Activated CD4-positive, alpha-beta T cell treated with anti-CD3 and anti-CD28 coated beads for 36 hours (primary cell): ENCODE measurements at places on chromosomes 2 and 18. TPM values are rescaled to one million over a fixed set of nuclear protein-coding genes. Genes with fewer than 3 reads are reported as not detected.

DNA sequence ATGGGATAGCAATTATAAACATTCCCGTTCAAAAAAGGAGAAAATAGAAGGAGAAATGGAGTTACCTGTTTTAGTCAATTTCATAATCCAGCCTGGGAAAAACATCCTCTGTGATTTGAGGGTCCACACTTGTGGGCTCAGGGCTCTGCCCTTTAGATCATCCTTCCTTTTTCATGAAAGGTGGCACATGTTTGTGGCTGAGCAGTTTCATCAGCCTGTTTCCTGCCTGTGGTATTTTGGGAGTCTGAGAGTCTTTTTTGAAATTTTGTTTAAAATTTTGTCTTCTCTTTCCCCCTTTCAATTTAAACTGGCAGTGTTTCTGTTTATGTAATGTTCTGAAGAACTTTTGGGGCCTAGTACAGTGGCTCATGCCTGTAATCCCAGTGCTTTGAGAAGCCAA, 84.0 kb downstream of the KIAA1328 start:
- H3K36me3 ChIP-seq, result peaks cover 25% of the 10 kb centered on the region
- peak overlapping the region; percentile 48 for H3K27ac ChIP-seq
- no peak for DNase-seq
- H3K4me3 ChIP-seq, result no peak overlapping the region
- peaks cover 15% of the 10 kb centered on the region for H3K4me1 ChIP-seq
- H3K27me3 ChIP-seq, result no peaks in the 10 kb centered on the region

The OSBPL6 gene
- total RNA-seq, result 3.3 TPM

DNA sequence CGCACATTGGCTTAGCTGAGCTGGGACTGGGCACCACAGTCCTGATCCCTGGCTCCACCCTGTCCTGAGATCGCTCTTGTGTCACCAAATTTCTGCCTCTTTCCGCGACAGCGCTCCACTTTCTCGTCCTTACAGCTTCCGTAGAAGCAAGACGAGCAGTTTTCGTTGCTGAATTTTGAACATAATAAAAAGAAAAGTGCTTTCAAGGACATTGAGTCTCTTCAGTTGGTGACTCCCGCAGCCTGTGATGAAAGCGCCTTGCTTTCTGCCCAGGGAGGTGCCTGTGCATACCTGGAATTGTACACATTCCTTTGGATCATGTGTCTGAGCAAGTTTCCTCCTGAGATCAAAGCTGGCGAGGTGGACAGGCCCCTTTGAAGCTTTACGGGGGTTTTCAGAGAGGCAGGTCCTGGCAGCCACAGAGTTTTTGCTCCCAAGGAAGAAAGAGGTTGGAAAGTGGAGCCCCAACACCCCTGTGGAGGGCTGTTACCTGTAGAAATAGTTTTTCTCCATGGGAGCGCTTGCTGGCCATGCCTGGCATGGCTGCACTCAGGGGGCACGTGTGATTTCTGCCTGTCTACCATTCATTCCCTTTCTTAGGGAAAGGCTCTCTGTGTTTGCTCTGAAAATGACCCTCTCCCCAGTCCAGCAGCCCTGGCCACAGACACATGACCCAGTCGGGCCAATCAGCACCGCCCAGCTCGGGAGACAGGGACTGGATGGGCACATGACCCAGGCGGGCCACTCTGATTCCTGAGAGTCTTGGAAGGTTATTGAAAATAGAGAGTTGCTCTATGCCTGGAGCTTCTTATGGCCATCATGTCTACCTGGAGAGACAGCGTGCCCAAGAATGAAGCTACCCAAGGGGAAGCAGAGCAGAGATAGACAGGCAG, 115.6 kb upstream of the OTOS start:
- H3K4me1 ChIP-seq, result no peaks in the 10 kb centered on the region
- no peak for DNase-seq
- H3K27ac ChIP-seq, result no peak overlapping the region
- H3K4me3 ChIP-seq, result no peak overlapping the region

The SOCS6 gene
- 1.7 TPM for total RNA-seq

GRCh38 chr2:220006152-220006621, 378.8 kb downstream of the SLC4A3 start:
- no peak overlapping the region for H3K4me3 ChIP-seq
- peaks cover 7% of the 10 kb centered on the region for H3K27me3 ChIP-seq
- H3K4me1 ChIP-seq, result no peaks in the 10 kb centered on the region
- H3K27ac ChIP-seq, result no peak overlapping the region
- no peaks in the 10 kb centered on the region for H3K36me3 ChIP-seq
- no peak for DNase-seq

The GALNT13 gene
- total RNA-seq, result not detected

DNA sequence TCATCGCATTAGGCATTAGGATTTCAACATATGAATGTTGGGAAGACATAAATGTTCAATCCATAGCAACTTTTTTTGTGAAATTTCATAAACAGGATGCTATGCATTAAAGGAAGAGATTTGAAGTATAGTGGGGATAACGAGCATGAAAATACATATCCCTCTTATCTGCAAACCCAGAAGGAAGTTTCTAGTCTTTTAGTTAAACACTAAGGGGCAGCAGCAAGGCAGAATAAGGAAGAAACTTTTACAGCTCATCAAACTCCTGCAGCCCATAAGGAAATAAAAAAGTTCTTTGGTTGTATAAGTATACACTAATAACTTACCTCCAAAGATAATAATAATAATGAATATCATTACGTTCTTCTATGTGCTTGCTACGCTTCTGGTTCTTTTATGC, 81.5 kb downstream of the CD226 start:
- no peaks in the 10 kb centered on the region for H3K27me3 ChIP-seq
- H3K36me3 ChIP-seq, result peaks cover 52% of the 10 kb centered on the region
- no peak for DNase-seq
- peaks cover 12% of the 10 kb centered on the region for H3K4me1 ChIP-seq
- no peak overlapping the region for H3K27ac ChIP-seq

DNA sequence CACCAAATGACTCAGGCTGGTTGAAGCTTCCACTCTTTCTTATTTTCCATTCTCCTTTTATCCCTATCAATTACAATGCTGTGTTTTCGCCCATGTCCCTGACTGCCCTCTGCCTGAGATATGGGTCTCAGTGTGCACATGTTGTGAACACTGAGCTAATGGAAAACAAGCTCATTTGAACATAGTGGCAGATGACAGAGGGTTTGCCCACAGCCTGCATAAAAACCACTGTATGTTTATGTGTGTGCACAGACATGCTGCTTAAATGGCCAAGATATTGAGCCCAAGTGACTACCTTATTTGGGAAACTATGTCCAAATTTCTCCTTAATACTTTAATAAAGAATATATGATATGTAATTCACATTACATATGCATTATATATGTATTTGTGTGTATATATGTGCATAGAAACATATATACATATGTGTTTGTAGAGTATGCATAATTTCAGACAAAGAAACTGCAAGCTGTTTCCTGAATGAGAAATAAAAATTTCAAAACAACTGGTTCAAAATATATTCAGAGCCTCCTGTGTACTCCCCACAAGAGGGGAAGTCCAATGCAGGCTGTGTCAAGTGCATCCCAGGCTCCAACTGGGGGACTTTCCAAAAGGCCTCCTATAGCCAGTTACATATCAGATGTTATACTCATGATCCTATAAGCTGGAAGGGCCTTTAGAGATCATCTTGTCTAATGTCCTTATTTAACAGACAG, 92.7 kb upstream of the CD302 start:
- peaks cover 57% of the 10 kb centered on the region for H3K4me1 ChIP-seq
- H3K4me3 ChIP-seq, result no peak overlapping the region
- DNase-seq, result peak; percentile 52
- H3K27ac ChIP-seq, result peak overlapping the region; percentile 85
- H3K36me3 ChIP-seq, result peaks cover 63% of the 10 kb centered on the region
- H3K27me3 ChIP-seq, result no peaks in the 10 kb centered on the region

The SRD5A2 gene
- total RNA-seq, result not detected

DNA sequence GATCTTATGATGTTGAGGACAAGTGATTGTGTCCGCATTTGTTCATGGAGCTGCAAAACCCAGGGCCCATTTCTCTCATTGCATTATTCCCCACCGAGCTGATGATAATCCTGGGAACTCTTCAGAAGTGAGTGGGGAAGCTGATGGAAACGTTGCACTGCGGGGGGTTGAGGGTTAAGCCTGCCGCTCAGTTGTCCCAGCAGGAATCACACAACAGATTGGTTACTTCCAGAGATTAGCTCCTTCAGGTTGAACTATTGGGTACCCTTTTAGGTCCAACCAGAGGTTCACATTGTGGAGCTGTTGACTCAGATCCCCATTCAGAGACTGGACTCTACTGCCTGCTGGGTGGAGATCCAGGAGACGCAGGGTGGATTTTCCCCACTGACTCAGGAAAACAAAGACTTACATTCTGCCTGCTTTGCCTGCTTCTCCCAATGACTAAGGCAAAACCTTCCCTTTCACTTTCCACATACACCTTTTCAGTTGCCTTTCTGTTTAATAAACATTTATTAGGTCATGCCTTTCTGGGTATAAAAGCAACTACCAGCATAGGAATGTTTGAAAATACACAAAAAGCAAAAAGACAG, 286.4 kb downstream of the TXNL1 start:
- no peak overlapping the region for H3K27ac ChIP-seq
- no peak overlapping the region for H3K4me3 ChIP-seq
- no peaks in the 10 kb centered on the region for H3K36me3 ChIP-seq
- DNase-seq, result no peak

- H3K27ac ChIP-seq, result no peak overlapping the region
- peaks cover 28% of the 10 kb centered on the region for H3K4me1 ChIP-seq
- no peaks in the 10 kb centered on the region for H3K36me3 ChIP-seq
- H3K4me3 ChIP-seq, result no peak overlapping the region
- DNase-seq, result no peak
These were observed 24.7 kb downstream of the ATAD2B start for GRCh38 chr2:23901966-23902846.

GRCh38 chr2:203498161-203498560, 36.9 kb downstream of the RAPH1 start:
- peaks cover 4% of the 10 kb centered on the region for H3K36me3 ChIP-seq
- no peak for DNase-seq
- H3K27me3 ChIP-seq, result no peaks in the 10 kb centered on the region

The NT5C1B gene
- total RNA-seq, result not detected

- no peaks in the 10 kb centered on the region for H3K27me3 ChIP-seq
- DNase-seq, result no peak
- peaks cover 14% of the 10 kb centered on the region for H3K4me1 ChIP-seq
These were observed 41.9 kb upstream of the ZFP36L2 start for GRCh38 chr2:43268066-43268953.

GRCh38 chr2:17736989-17737388, 16.6 kb downstream of the SMC6 start:
- no peak overlapping the region for H3K4me3 ChIP-seq
- H3K27me3 ChIP-seq, result no peaks in the 10 kb centered on the region
- no peaks in the 10 kb centered on the region for H3K4me1 ChIP-seq
- peaks cover 41% of the 10 kb centered on the region for H3K36me3 ChIP-seq

The NYAP2 gene
- total RNA-seq, result not detected

The DOK1 gene
- 17.2 TPM for total RNA-seq

GRCh38 chr2:207091176-207091575, 74.6 kb downstream of the KLF7 start:
- H3K27ac ChIP-seq, result no peak overlapping the region
- peaks cover 19% of the 10 kb centered on the region for H3K36me3 ChIP-seq
- H3K4me1 ChIP-seq, result peaks cover 38% of the 10 kb centered on the region
- no peak for DNase-seq
- no peaks in the 10 kb centered on the region for H3K27me3 ChIP-seq
- no peak overlapping the region for H3K4me3 ChIP-seq

The REG3A gene
- not detected for total RNA-seq

DNA sequence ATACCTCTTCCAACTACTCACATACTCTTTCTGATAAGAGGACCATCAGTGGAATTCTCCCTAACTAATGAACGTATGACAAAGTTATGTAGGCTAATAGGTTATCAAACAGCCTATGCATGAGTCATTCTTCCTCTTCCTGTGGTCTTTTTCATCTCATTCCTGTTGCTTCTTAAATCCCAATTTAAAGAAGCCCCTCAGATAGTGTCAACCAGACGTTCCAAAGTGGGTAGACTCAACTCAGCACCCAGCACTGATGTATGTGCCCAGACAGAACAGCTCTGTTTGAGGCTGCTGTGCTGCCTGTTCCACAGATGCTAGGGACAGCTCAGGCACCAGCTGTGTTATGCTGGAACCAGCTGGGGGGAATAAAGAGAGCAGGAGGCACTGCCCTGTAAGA, 52.6 kb downstream of the CXCR4 start:
- H3K4me3 ChIP-seq, result no peak overlapping the region
- H3K27ac ChIP-seq, result no peak overlapping the region
- DNase-seq, result no peak
- H3K36me3 ChIP-seq, result no peaks in the 10 kb centered on the region
- peaks cover 32% of the 10 kb centered on the region for H3K4me1 ChIP-seq

DNA sequence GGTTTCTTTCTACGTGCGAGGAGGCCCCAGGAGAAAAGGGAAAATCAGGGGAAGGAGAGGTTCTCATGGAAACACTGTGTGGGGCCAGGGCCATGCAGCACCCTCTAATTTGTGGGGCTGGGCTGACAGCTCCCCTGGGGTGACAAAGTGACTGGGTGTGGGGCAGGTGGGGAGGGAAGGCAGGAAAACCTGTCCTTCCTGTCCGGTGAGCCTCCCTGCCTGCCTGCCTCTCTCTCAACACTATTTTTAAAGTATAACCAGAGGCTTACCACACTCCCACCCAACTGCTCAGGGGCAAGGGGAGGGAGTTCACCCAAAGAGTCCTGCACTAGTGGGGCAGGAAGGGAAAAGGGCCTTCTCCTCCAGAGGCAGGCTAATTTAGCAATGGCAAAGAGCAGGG, 10.5 kb upstream of the EPAS1 start:
- DNase-seq, result no peak
- H3K4me3 ChIP-seq, result no peak overlapping the region
- no peaks in the 10 kb centered on the region for H3K27me3 ChIP-seq
- H3K4me1 ChIP-seq, result no peaks in the 10 kb centered on the region
- no peak overlapping the region for H3K27ac ChIP-seq

- H3K27me3 ChIP-seq, result no peaks in the 10 kb centered on the region
- no peak overlapping the region for H3K27ac ChIP-seq
- H3K36me3 ChIP-seq, result peaks cover 9% of the 10 kb centered on the region
- no peak for DNase-seq
These were observed 91.0 kb downstream of the TMEM185B start for GRCh38 chr2:120132190-120132589.

The DCDC2C gene
- total RNA-seq, result not detected

The AKAIN1 gene
- total RNA-seq, result not detected

GRCh38 chr18:71028285-71028762, 739.5 kb downstream of the SOCS6 start:
- H3K4me1 ChIP-seq, result no peaks in the 10 kb centered on the region
- no peak overlapping the region for H3K4me3 ChIP-seq
- no peak for DNase-seq
- H3K27ac ChIP-seq, result no peak overlapping the region

DNA sequence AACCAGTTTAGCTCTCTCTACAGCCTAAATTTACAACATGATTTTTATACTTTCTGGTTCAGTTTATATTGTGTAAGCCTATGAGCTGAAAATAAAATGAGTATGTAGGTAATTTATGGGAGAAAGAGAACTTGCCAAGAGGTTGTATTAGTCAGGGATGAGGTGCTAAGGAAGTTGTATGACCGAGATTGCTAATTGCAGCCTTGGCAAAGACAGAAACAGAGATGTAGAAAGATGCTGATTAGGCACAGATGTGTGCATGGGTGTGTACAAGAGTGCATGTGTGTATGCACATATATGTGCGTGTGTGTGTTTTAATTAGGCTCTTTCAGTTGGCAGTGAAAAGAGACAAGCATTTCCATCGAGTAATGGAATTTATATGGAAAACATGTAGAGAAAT, 213.9 kb downstream of the FBXO15 start:
- DNase-seq, result no peak
- H3K4me3 ChIP-seq, result no peak overlapping the region
- H3K4me1 ChIP-seq, result no peaks in the 10 kb centered on the region
- H3K36me3 ChIP-seq, result no peaks in the 10 kb centered on the region
- H3K27ac ChIP-seq, result no peak overlapping the region
